ENCODE measurements at places on chromosomes 2 and 18.
A peak's percentile ranks its signal among the peaks of the same experiment; 100 is the strongest.

DNA sequence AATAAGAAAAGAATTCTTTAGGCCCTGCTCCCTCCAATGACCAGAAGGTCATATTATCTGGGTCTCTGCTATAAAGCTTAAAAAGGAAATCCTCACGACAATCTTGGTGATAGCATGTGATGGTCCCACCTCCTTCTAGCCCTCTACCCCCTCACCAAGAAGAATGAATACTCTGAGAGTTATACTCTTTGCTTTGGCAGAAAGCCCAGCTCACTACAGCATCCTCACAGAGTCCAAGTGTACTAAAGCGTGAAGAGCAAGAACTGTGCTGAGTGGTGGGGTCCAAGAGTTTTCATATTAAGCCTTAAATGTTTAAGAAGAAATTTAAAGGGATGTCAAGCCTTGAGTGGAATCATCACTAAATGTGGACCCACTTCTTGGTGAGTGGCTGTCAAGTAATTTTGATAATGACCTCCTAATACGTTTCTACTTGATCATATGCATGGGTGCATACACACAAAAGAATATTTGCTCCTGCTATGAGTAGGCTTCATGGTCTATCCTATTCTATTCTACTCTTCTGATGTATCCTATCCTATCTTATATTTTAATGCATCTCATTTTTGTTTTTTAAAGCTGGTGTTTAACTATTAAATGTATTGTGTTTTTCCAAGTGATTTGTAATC lies 16.5 kb upstream of the SERPINB7 start:
- no peak for DNase-seq

DNA sequence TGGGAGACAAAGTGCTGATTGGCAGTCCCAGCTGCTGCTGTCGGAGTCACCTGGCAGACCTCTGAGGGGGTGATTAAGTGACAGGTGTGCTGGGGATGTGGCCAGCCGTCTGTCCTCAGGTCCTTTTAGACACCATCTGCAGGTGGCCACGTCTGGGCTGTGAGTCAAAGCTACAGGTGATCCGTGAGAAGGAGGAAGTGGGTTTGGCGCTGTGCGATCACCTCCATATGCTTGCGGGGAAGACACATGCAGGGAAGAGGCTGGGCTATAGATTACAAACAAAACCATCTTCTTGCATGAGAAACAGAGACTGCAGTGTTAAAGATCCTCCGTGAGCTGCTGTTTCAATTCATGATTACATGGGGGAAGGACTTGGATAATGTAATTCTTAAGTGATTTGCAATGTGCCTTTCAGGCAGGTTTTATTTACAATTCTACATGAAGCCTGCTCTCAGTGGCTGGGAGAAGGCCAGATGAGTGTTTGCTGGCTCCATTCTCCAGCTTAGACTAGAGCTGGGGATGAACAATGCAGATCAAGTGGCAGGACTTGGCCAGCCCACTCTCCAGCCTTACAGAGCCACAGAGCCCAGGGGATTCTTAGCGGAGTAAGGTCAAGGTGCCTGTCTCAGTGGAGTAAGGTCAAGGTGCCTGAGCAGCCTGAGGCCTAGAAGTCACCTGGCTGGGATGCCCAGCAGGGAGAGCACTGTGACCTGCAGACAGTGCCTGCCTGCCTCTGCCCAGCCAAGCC lies 87.8 kb downstream of the LYPD1 start:
- DNase-seq = peak; percentile 58

DNA sequence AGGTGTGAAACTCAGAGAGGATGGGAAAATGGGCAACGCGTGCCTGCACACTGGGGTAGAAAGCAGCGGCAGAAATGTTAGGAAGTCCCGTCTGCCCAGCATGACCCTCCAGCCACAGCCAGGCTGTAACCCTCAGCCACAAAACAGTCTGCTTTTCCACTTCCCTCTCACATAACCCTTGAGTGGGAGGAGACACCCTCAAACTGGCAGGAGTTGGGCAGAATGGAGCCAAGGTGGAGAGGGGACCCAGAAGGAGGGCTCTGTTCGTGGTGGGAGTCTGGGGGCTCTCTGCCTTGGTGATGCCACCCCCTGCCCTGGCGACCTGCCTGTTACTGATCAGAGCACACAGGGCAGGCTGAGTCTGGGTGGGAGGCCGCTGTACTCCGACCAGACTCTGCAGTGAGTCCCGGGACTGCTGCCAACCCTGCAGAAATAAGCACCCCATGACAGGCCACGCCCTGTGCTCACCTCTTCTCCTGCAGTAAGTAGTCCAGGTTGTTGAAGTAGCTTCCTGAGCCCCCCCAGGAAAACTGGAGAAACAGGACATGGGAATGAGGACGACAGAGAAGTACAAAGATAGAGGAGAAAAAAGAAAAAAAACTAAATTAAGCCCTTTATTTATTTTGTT lies 16.0 kb downstream of the FAM178B start:
- peak; percentile 27 for DNase-seq

DNA sequence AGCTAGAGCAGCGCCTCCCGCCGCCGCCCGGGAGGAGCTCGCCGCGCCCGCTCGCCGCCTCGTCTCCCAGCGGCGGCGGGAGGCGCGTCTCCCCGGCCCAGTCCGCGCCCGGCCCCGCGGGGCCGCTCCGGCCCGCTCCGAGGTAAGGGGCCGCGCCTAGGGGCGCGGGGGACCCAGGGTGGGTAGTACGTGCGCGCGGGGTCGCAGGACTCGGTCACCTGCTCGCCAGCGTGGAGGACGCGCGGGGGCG lies 259 bp downstream of the NPAS2 start:
- no peak for DNase-seq

DNA sequence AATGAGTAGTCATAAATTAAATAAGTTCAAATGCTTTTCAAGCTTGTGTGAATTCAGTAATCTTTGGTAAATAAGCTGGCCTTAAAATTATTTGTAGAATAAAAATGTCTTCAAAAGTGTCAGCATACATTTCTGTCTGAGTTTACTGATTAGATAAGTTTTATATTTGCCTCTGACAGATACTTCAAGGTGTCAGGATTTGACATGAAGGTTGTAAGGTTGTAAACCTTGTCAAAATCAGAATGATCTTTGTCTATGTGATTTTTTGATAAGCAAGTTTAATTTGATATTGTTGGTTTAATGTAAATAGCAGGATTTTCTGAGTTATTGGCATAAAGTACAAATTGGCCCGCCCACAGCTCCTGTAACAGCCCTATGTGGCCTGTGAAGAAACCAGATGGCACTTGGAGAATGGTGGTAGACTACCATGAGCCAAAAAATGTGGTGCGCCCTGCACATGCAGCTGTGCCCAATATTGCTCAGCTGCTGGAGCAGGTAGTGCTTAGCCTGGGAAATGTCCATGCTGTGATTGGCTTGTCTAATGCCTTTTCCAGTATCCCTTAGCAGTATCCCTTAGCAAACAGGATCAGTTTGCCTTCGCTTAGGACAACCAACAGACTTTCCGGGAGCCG lies 188.0 kb upstream of the SPHKAP start:
- DNase-seq = no peak

DNA sequence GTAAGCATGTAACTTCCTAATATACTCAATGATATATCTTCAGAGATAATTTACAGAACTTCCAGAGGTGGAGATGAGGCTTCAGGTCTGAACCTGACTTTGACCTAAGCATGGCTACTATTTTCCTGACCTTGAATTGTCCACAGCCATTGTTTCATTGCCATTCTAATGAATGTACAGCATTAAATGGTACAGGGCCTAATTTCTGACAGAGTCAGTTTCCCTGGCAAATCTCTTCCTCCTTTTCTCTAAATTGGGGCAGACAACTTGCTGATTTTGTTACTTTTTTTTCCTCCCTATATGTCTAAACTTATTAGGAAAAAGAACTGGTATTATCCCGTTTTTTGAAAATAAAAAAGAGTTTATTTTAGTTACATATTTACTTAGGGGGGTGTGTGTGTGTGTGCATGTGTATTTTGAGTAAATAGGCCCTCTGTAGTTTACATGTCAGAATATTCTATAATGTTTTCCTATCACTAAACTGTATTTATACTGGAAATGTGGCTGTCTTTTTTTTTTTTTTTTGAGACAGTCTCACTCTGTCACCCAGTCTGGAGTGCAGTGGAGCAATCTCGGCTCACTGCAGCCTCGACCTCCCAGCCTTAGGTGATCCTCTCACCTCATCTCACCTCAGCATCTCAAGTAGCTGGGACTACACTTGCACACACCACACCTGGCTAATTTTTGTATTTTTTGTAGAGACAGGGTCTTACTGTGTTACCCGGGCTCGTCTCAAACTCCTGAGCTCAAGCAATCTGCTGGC lies 43.3 kb upstream of the SCN9A start:
- DNase-seq = no peak

- DNase-seq = peak; percentile 94
Measured at GRCh38 chr2:190984595-190984994, 29.4 kb downstream of the STAT1 start.

DNA sequence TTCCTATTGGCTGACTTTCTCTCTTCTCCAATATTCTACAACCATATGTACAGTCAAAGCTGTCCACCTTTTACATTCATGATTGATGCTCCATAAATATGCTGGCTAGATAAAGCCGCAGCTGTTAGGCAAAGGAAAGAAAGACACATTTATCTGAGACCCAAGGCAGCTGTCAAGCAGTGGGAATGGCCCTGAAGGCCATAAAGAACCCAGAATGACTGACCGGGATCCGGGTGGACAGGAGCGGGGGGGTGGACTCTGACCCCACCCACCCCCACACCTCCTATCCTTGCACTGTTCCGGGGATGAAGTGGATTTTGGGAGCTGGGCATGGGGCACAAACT lies 116.4 kb downstream of the RTP5 start:
- no peak for DNase-seq

DNA sequence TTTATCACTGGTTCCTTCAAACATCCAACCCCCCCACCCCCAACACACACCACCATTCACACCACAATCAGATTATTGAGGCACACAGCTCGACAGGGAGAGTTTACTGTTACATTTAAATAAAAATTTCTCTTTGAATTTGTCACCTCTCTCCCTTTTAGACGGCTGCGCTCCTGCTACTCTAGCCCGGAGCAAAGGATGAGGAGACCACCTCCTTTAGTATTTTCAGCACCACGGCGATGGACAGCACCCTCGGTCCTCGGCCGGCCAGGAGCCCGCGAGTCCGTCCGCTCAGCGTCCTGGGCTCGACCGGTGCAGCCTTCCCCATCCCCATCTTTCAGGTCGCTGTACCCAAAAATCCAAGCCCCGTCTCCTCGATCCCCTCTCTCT lies 892 bp downstream of the CELF4 start:
- peak; percentile 40 for DNase-seq

GRCh38 chr2:171482877-171483276 lies 39.4 kb upstream of the CYBRD1 start:
- no peak for DNase-seq

GRCh38 chr2:60961457-60961856 lies 56.1 kb upstream of the PEX13 start:
- DNase-seq = peak; percentile 96

Measured in epithelial cell of esophagus (primary cell).